ENCODE measurements at places on chromosomes 5 and 9. TPM values are rescaled to one million over a fixed set of nuclear protein-coding genes. Genes with fewer than 3 reads are reported as not detected.

The DBN1 gene
- polyA plus RNA-seq, result 198 TPM

The SURF1 gene
- 51.9 TPM for polyA plus RNA-seq

The PRRT1B gene
- 1.5 TPM for polyA plus RNA-seq

The MRPL41 gene
- 28.5 TPM for polyA plus RNA-seq

The ADCY2 gene
- 3.7 TPM for polyA plus RNA-seq

The FOXD4L5 gene
- polyA plus RNA-seq, result 0.11 TPM

The MEIKIN gene
- polyA plus RNA-seq, result not detected

The PCA3 gene
- 1.3 TPM for polyA plus RNA-seq

The C9orf50 gene
- 0.78 TPM for polyA plus RNA-seq

The SLCO4C1 gene
- polyA plus RNA-seq, result 32.4 TPM

- DNase-seq, result peak; percentile 21
These were observed 86.5 kb upstream of the TNFAIP8 start for GRCh38 chr5:119269061-119269944.

DNA sequence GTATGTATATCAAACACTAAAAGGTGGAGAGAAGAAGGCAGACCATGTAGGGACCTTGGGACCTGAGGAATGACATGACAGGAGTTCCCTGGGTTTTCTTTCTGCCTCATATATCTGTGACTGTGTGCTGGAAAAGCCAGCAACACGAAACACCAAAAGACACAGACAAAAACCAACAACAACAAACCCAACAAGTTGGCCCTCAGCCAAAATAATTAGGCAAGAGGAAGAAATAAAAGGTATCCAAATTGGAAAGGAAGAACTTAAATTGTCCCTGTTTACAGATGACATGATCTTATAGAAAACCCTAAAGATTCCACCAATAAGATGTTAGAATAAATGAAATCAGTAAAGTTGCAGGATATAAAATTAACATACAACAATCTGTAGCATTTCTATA lies 21.7 kb downstream of the ABO start:
- no peak for DNase-seq

DNA sequence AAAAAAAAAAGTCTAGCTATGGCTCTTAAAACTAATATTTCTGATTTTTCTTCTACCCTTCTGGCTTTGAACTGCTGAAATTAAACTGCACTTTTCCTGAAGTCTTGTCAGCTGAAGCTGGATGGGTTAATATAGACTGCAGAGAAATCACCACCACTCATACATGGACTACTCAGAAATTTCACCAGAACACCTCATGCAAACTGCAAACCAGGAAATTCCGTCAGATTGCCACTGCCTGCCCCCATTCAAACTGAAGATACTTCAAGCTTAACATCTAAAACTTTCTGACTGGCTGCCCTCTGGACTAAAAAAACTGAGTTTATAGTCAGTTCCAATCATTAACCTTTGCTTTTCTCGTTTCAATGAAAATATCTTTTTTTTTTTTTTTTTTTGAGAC lies 11.6 kb upstream of the ANXA2R start:
- DNase-seq, result no peak

GRCh38 chr9:70677055-70677735 lies 262.7 kb upstream of the KLF9 start:
- DNase-seq, result no peak

GRCh38 chr5:157912621-157913325 lies 53.8 kb upstream of the CLINT1 start:
- DNase-seq, result peak; percentile 76

DNA sequence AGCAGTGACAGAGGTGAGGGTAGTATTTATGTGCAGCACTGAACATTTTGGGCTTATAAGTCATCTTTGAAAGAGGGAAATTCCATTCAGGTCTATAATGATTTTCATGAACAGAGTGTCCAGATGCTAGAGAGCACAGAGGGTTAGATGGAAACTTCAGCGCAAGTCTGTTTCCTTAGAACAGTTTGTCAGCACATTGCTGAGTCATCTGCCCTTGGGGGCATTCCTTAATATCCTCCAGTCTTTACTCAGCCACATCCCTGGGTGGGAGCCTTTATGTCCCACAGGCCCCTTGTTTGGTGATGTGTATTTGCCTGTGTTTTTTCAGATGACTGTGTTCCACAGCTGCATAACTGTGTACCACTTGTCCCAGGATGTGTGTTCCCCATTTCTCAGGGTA lies 138.5 kb upstream of the S1PR3 start:
- DNase-seq, result no peak

GRCh38 chr5:150015415-150015814 lies 14.9 kb downstream of the HMGXB3 start:
- DNase-seq, result no peak

GRCh38 chr5:92917044-92917443 lies 664.0 kb downstream of the NR2F1-AS1 start:
- no peak for DNase-seq

- DNase-seq, result no peak
These were observed 77.0 kb upstream of the GNA14 start for GRCh38 chr9:77725046-77725694.

GRCh38 chr5:33742181-33742580 lies 149.6 kb downstream of the ADAMTS12 start:
- DNase-seq, result no peak

DNA sequence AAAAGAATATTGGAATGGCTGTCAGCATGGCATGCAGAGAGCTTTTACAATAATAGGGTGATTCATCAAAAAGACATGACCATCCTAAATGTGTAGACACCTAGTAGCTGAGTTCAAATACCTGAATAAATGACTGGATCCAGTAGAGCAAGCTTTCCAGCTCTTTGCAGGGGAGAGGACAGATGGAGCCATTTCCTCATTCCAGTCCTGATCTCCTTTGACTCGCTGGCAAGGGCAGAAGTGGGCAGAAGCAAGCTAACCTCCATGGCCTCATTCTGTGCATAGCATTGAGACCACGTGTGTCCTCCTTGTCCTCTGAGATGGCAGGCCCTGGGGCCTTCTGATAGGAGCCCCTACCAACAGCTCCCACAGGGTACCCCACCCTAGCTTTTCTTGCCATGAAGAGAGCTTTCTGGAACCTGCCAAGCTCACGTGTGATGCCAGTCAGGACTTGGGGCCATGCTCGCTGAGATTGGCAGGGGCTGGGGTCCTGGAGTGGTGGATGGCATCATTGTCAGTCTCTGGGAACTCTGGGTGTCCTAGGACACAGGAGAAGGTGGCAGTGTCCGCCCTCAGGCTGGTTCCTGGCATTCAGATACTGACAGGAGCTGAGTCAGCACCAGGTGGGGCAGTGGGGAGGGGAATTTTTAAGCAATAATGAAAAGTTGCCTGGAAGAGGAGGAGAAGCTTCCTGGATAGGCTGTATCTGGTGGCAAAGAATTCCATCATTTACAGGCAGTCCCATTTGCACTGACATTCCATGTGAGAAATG lies 33.6 kb downstream of the WWC1 start:
- DNase-seq, result no peak

DNA sequence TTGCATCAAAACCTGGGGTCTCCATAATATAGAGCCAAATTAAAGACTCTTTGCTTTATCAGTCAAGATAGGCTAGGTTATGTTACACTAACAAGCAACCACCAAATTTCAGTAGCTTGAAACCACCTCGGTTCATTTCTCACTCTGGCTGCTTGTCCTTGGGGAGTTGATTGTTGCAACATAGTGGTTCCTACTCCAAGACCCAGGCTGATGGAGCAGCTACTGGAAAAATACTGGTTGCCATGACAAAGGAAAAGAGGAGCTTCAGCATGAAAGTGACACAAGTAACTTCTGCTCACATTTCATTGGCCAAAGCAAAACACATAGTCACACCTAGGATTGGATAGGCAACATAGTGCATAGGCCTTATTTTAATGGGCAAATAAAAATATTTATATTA lies 18.5 kb upstream of the RCL1 start:
- DNase-seq, result no peak

- no peak for DNase-seq
These were observed 141.5 kb downstream of the FSTL4 start for GRCh38 chr5:133470841-133471240.

DNA sequence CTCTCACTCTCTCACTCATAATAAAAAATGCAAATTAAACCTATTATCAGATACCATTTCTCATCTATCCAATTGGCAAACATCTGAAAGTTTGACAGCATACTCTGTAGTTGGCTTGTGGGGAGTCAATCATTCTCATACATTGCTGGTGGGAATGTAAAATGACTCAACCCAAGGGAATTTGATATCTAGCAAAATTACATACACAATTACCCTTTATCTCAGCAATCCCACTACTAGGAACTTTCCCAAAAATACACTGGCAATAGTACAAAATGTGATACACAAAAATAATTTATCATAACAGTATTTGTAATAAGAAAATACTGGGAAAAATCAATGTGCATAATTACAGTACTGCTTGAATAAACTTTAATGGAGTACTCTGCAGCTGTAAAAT lies 731.3 kb downstream of the DTWD2 start:
- DNase-seq, result no peak

GRCh38 chr9:114112325-114112724 lies 13.2 kb upstream of the KIF12 start:
- DNase-seq, result no peak

- no peak for DNase-seq
These were observed 56.6 kb upstream of the CAMK4 start for GRCh38 chr5:111167551-111167950.

GRCh38 chr5:65078331-65078730 lies 309.6 kb downstream of the CWC27 start:
- no peak for DNase-seq

- DNase-seq, result no peak
These were observed 6.2 kb upstream of the HAVCR2 start for GRCh38 chr5:157115012-157115411.
